CD4-positive, alpha-beta T cell treated with Interleukin-21 for 1 hour (primary cell): ENCODE measurements at places on chromosomes 3 and 15.

GRCh38 chr3:46314517-46314916, 39.4 kb upstream of the CCR2 start:
- DNase-seq = no peak

GRCh38 chr3:123637131-123637530, 52.3 kb upstream of the HACD2 start:
- no peak for DNase-seq

GRCh38 chr3:137039570-137039969, 81.8 kb downstream of the IL20RB start:
- no peak for DNase-seq

DNA sequence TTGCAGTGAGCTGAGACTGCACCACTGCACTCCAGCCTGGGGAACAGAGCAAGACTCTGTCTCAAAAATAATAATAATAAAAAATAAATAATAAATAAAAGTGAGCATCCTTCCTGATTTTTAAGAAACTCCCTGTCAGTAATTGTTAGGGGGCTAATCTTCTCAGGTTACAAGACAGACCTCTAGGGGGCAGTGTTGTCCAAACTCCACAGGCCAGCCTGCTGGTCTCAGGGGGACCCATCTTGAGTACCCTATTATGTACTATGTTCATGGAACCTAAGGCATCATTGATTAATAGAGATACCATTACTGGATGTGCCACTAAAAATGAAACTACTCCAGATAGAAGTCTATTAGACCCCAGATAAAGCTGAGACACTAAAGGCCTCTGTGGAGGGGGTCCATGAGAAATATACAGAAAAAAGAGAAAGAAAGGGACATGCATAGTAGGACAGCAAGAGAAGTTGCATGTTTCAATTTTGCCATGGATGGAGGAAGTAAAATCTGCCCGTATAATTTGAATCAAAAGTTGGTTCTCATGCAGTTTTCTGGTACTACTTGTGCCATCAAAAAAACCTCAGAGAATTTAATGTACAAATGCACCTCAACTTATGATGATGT, 85.5 kb upstream of the CDV3 start:
- peak; percentile 72 for DNase-seq

- DNase-seq = no peak
These were observed 335.9 kb downstream of the LPP start for GRCh38 chr3:188489639-188490405.
